ENCODE measurements at places on chromosomes 7 and 10.

GRCh38 chr10:127012071-127012768 is 107.0 kb downstream of the DOCK1 start:
- DNase-seq, result no peak

GRCh38 chr10:55280696-55281095 is 479.7 kb upstream of the PCDH15 start:
- no peak for DNase-seq

DNA sequence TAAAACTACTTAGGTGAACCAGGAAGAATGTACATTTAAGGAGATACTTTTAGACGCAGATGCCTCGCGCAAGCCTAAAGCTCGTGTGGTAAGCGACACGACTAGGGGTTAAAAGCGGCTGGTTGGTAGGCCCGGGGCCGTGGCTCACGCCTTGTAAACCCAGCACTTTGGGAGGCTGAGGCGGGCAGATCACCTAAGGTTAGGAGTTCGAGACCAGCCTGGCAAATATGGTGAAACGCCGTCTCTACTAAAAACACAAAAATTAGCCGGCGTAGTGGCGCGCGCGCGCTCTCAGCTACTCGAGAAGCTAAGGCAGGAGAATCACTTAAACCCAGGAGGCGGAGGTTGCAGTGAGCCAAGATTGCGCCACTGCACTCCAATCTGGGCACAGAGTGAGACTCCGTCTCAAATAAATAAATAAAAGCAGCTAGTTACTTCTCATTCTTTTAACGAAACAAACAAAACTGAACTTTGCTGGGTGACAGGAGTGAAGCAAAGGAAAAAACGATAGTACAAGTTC is 879 bp downstream of the NUDT5 start:
- DNase-seq, result no peak

- DNase-seq, result no peak
Measured at GRCh38 chr10:52217531-52217930, 96.5 kb upstream of the DKK1 start.

DNA sequence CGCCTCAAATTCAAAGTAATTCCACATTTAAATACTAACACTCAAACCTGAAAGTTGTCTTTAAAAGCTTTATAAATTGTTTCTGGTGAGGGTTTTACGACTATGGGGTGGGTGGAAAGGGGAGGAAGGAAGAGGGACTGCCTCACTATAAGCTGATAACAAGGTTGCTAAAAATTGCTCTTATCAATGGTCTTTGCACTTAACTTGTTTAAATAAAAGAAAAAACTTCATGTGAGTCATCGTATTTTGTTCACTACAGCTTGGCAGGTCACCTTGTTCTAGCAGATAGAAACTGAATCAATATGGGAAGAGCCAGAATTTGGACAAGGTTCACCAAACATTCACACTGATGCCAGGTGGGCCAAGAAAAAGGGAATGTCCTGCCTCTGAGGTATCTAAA is 129.2 kb downstream of the TES start:
- DNase-seq, result no peak

GRCh38 chr7:40839881-40840280 is 705.1 kb downstream of the SUGCT start:
- DNase-seq, result no peak

- DNase-seq, result no peak
Measured at GRCh38 chr7:8442814-8443304, 9.4 kb downstream of the NXPH1 start.

Measured in esophagus squamous epithelium (tissue), 5 donors.